NCI-H187 treated with DMSO at 0.1 percent for 48 hours (cell line): ENCODE measurements at places on chromosomes 6 and 20.

GRCh38 chr6:84606860-84607259 lies 157.5 kb downstream of the TBX18 start:
- DNase-seq = no peak

DNA sequence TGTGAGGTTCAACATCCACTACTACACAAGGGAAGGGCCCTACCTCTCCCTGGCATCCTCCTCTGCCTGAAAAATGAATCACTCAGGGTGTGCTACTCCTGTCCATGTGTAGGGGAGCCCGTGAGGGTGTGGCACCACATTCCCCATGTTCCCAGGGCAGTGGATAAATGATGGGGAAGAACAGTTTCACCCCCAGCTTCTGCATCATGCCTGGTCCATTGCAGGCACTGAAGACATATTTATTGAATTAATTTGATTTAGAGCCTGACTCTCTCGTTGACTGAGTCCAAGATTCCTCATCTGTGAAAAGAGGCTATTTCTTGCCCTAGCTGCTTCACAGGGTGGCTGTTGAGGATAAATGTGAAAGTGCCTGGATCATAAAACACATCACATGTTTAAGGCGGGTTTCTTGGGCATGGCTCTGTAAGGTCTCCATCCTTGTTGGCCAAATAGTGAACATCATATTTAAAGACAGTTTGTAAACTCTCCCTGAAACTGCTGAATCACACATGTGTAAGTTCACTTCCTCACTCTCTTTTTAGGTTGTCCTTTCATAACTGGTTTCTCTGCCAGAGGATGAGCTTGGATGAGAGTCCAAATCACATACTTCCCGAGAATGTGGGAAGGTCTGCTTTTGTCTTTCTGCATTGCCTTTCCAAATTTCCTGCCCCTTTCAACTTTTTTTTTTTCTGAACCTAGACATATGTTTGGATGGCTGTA lies 79.7 kb upstream of the FYN start:
- no peak for DNase-seq

GRCh38 chr6:160331753-160332152 lies 16.4 kb upstream of the SLC22A3 start:
- no peak for DNase-seq

DNA sequence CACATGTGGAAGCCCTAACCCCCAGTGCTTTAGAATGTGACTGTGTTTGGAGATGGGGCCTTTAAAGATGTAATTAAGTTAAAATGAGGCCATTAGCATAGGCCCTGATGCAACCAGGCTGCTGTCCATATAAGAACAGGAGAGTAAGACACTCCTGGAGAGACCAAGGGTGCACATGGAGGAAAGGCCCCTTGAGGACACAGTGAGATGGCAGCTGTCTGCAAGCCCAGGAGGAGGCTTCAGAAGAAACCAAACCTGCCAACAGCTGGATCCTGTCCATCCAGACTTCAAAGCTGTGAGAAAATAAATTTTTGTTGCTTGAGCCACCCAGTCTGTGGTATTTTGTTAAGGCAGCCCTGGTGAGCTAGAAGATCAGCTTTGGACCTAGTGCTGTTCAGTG lies 16.8 kb upstream of the SNRPB2 start:
- no peak for DNase-seq

DNA sequence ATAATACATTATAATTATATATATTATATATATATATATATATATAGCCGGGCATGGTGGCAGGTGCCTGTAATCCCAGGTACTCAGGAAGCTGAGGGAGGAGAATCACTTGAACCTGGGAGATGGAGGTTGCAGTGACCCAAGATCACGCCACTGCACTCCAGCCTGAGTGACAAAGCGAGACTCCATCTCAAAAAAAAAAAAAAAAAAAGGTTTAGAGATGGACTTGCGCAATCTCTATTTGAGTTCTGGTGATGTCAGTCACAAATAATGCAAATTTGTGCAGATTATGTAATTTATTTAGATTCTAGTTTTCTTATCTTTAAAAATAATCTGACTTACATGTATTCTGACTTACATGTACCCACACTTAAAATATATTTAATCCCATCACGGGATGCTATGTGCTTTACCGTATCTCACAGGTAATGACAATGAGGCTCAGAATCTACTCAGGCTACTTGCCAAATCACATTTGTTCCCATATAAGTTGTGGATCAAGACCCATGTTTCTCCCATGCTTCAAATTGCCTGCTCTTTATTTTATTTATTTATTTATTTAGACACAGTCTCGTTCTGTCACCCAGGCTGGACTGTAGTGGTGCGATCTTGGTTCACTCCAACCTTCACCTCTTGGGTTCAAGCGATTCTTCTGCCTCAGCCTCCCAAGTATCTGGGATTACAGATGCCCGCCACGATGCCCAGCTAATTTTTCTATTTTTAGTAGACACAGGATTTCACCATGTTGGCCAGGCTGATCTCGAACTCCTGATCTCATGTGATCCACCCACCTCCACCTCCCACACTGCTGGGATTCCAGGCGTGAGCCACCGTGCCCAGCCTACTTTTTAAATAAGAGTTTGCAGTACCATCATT lies 7.6 kb upstream of the UST start:
- DNase-seq = no peak

GRCh38 chr6:169168302-169168630 lies 85.4 kb downstream of the THBS2 start:
- no peak for DNase-seq

GRCh38 chr6:52603000-52603795 lies 26.3 kb upstream of the TRAM2 start:
- DNase-seq = no peak

- DNase-seq = no peak
These were observed 179.2 kb upstream of the BMP2 start for GRCh38 chr20:6588296-6588695.

DNA sequence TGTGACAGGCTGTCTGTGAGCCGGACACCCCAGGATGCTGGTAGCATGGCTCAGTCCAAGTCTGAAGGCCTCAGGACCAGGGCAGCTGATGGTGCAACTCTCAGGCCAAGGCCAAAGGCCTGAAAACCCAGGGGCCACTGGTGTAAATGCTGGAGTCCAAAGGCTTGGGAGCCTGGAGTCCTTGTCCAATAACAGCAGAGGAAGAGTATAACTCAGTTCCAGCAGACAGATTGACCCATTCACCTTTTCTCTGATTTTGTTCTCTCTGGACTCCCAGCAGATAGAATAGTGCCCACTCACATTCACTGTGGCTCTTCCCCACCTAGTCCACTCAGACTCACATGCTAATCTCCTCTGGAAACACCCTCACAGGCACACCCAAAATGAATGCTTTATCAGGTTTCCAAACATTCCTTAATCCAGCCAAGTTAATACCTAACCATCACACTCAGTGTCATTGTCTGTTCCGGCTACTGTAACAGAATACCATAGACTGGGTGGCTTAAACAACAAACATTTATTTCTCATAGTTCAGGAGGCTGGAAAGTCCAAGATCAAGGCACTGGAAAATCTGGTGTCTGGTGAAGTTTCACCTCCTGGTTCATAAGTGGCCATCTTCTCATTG lies 5.0 kb upstream of the TRAF3IP2 start:
- DNase-seq = no peak

DNA sequence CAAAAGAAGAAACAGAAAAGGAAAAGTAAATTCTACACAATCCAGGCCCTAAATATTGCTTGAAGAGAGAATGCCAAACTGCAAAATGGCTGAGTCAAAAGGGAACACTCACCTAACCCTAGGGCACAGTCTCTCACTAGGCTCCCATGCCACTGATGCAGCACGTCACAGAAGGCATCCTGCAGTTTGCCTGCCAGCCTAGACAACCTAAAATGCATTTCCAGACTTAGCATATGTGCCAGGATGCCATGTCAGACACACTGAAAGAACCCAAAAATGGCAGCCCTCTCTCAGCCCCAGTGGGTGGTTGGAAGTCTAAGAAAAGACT lies 10.6 kb upstream of the SIRPD start:
- DNase-seq = no peak

- DNase-seq = no peak
These were observed 93.4 kb downstream of the ANKS1A start for GRCh38 chr6:34982424-34982852.
